ENCODE measurements at places on chromosomes 2 and 18. TPM values are rescaled to one million over a fixed set of nuclear protein-coding genes. Genes with fewer than 3 reads are reported as not detected.

The POTEC gene
- not detected for total RNA-seq

The CYBRD1 gene
- total RNA-seq: 4.2 TPM

DNA sequence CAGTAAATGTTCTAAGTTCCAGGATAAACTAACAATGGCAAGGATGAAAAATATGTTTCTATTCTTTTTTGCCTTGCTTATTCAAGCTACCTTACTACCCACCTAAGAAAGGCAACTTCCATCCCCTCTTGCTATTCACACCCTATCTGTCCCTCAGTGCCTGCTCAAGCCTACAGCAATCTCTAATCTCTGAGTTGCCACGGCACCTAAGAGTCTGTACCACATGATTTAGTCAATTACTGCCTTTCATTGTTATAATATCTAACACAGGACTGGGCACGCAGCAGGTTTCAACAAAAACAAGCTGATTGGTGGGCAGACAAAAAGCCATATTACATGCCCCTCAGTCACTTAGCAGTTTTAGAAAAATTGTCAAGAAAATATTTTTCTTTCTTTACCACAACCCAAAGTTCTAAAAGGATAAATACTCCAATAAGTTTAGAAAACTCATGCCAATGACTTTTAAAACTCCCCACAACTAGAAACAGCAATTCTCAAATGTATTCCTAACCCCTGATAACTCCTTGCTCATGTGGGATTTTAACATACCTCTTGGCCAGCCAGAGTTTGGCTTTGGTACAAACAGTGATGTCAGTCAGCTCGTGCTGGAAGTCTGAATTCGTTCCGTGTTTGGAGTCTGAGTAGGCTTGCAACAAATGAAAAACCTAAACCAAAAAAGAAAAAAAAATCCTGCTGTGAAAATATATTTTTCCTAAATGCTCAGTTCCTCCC is 117.3 kb upstream of the ZFP36L2 start:
- peaks cover 10% of the 10 kb centered on the region for H3K36me3 ChIP-seq
- no peak overlapping the region for H3K4me3 ChIP-seq
- DNase-seq: no peak
- H3K27ac ChIP-seq: no peak overlapping the region

DNA sequence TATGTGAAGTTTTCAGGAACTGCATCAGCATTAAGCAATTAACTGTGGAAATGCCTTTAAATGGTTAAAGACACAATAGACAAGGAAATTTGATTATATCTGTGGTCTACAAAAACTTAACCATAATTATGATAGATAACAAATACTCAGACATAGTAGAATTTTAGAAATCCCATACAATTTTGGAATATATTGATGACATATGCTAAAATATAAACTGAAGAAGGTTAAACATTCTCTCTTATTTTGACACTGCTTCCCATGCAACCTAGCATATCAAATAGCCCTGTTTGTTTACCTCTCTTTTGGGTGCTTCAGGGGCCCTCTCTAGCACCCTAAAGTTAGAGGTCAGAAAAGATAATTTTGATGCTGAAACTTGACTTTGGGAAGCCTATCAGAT is 1274.8 kb upstream of the SLC39A10 start:
- H3K27me3 ChIP-seq: no peaks in the 10 kb centered on the region
- no peak overlapping the region for H3K4me3 ChIP-seq
- DNase-seq: no peak
- no peaks in the 10 kb centered on the region for H3K4me1 ChIP-seq

DNA sequence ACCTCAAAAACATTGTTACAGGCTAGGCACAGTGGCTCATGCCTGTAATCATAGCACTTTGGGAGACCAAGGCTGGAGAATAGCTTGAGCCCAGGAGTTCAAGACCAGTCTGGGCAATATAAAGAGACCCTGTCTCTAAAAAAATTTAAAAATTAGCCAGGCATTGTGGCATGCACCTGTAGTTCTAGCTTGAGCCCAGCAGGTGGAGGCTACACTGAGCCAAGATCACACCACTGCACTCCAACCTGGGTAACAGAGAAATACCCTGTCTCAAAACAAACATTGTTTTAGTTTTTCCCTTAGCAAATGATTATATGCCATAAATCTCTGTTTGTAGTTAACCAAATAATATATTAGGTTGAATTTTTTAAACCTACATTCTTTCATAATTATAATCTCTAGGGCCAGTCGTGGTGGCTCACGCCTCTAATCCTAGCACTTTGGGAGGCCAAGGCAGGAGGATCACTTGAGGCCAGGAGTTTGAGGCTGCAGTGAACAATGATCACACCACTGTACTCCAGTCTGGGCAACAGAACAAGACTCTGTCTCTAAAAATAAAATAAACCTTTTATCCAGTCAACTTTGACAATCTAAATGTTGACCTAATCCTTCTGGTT is 13.3 kb upstream of the CYP20A1 start:
- no peak overlapping the region for H3K27ac ChIP-seq
- peaks cover 2% of the 10 kb centered on the region for H3K27me3 ChIP-seq
- H3K4me3 ChIP-seq: no peak overlapping the region
- H3K4me1 ChIP-seq: no peaks in the 10 kb centered on the region

GRCh38 chr2:155481141-155481540 is 782.6 kb downstream of the KCNJ3 start:
- no peaks in the 10 kb centered on the region for H3K4me1 ChIP-seq
- DNase-seq: no peak
- H3K36me3 ChIP-seq: no peaks in the 10 kb centered on the region
- no peak overlapping the region for H3K4me3 ChIP-seq
- H3K27me3 ChIP-seq: no peaks in the 10 kb centered on the region
- no peak overlapping the region for H3K27ac ChIP-seq

DNA sequence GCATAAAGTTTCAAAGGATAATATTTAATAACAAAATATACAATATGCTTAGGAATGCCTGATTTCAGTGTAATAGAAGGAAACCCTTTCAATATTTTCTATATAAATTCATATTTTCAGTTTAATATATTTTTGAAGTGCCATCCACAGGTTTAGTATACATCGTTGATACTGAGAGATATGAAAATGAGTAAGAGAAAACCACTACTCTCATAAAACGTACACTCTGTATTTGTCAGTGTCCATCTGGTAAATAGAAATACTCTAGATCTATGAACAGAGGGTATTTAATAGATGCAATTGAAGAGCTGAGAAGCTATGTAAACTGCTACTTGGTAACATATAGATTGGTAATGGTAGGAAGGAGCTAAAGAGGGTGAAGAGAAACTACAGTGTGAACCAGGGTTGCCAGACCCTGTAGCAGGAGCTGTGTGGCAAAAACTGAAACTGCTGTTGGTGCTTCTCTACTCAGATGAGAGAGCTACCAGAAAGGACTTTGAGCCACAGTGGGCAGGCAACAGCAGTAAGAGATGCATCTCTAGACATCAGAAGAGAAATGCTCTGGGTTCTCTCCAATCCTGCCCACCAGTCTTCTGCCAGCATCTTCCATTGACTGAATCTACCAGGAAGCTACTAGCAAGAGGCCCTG is 187.4 kb downstream of the CCDC102B start:
- no peak overlapping the region for H3K4me3 ChIP-seq
- DNase-seq: no peak
- no peaks in the 10 kb centered on the region for H3K36me3 ChIP-seq
- no peaks in the 10 kb centered on the region for H3K27me3 ChIP-seq

DNA sequence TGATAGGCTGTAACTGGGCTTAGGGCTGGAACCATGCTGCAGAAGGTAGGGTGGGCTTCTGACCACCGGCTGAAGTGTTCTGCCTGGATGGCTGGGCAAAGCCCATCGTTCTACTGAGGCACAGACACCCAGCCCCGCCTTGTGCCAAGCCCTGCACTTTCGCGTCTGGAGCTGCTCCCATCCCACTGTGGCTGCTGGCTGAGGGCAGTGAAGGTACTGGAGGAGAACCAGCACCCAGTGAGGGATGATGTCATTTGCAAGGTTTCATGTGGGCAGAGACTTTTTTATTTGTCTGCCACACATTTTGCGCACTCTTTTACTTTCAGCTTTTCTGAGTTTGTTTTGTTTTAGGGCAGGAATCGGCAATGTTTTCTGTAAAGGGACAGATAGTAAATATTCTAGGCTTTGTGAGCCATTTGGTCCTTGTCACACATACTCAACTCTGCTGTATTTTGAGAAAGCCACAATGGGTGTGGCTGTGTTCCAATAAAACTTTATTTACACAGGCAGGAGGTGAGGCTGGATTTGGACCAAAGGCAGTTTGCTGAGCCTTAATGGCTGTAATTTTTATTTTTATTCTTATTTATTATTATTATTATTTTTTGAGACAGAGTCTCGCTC is 85.6 kb downstream of the ASB1 start:
- no peaks in the 10 kb centered on the region for H3K4me1 ChIP-seq
- DNase-seq: no peak
- peaks cover 4% of the 10 kb centered on the region for H3K27me3 ChIP-seq

- H3K36me3 ChIP-seq: no peaks in the 10 kb centered on the region
- H3K27ac ChIP-seq: peak overlapping the region; percentile 79
- DNase-seq: no peak
These were observed 1.1 kb downstream of the SH3RF3 start for GRCh38 chr2:109129921-109130722.

DNA sequence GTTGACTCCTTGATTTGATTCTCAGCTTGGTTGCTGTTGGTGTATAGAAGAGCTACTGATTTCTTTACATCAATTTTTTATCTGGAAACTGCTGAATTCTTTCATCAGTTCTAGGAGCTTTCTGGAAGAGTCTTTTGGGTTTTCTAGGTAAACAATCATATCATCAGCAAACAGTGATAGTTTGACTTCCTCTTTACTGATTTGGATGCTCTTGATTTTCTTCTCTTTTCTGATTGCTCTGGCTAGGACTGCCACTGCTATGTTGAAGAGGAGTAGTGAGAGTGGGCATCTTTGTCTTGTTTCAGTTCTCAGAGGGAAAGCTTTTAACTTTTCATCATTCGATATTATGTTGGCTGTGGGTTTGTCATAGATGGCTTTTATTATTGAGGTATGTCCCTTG is 140.5 kb downstream of the ZNF236 start:
- peak overlapping the region; percentile 23 for H3K4me3 ChIP-seq
- peaks cover 37% of the 10 kb centered on the region for H3K4me1 ChIP-seq

GRCh38 chr2:164560181-164560792 is 61.0 kb downstream of the GRB14 start:
- DNase-seq: no peak
- H3K27me3 ChIP-seq: peaks cover 6% of the 10 kb centered on the region
- no peak overlapping the region for H3K27ac ChIP-seq
- no peaks in the 10 kb centered on the region for H3K4me1 ChIP-seq
- no peaks in the 10 kb centered on the region for H3K36me3 ChIP-seq

Measured in activated T-helper 1 cell treated with anti-CD3 and anti-CD28 coated beads, Interleukin-12 subunit alpha, Interleukin-12 subunit beta, Interleukin-2, Interleukin-4 antibody, amounts not matched to agents 30 ng/mL and 10 ng/mL and 1 ng/mL, durations not matched to agents 14 hours and 24 hours and 36 hours (primary cell).